Stimulated activated CD8-positive, alpha-beta memory T cell treated with anti-CD3 and anti-CD28 coated beads, Interleukin-7, amount 100 ng/mL, for 4 hours (primary cell): ENCODE measurements at places on chromosomes 2 and 18.

DNA sequence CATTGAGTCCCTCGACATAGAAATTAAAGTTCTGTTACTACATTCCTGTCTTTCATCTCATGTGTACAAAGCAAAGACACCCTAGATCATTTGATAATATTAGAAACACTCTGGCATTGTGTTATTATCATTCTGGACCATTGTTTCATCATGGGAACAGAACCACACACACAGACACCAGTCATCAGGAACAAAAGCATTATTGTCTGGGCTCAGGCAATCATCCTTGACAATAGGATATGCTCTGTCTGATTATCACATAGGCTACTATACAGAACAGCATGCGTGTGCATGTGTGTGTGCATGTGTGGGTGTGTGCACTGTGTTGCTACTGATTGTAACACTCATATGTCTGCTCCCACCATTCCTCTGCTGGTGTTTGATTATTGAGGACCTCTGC lies 242.5 kb downstream of the SH3BP4 start:
- DNase-seq: no peak

- DNase-seq: no peak
Measured at GRCh38 chr2:237208373-237209260, 122.9 kb downstream of the COPS8 start.

- no peak for DNase-seq
Measured at GRCh38 chr2:106106622-106107508, 87.2 kb downstream of the UXS1 start.

DNA sequence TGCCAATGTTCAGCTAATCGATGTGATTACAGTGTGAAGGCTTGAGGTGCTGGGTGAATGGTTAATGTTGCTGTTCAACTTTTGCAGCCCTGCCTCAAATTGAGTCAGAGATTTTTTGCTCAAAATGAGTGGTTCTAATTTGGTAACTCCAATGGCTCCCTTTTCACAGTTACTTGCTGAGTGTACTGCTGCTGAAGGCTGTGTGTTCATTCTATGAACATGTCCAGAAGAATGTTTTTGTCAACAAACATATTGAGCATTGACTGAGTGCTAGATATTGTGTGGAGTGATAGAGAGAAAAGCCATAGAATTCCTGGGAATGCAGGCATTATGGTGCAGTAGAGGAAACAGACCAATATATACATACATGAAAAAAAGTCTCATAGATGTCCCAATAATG lies 39.0 kb upstream of the TCF4 start:
- DNase-seq: no peak

DNA sequence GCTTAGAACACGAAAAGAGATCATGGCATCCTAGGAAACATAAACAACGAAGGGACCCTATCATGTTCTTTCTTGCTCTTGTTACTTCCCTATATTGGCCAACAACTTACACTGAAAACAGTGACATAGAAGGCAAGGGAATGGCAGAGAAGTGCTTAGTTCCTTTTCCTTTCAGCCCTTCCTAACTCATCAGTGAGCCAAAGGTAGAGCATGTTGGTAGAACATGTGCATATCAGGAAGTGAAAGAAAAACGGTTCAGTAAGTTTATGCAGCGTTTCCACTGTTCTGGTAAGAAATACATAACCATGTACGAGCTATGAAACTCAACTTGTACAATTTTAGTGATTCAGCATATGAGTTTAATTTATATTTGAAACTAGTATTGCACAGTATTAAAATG lies 21.7 kb downstream of the AKAIN1 start:
- DNase-seq: no peak

DNA sequence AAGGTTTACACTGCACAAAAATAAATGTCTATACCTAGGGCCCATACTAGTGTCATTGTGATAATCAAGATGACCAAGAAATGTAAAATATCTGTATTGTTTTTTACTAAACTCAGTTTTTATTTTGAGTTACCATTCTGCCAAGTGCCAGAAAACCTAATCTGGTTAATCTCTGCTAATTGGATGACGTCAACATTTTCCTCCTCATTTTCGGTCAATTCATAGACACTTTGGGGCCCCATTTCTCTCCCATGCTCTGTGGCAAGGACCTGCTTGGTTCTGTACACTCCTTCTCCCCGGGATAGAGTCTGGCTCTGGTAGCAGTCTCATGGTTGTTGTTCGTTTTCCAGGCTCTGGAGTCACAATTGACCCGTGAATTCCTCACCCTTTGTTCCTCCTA lies 186.5 kb upstream of the TCF4 start:
- DNase-seq: no peak

- no peak for DNase-seq
Measured at GRCh38 chr18:43665105-43665788, 388.0 kb upstream of the SYT4 start.

DNA sequence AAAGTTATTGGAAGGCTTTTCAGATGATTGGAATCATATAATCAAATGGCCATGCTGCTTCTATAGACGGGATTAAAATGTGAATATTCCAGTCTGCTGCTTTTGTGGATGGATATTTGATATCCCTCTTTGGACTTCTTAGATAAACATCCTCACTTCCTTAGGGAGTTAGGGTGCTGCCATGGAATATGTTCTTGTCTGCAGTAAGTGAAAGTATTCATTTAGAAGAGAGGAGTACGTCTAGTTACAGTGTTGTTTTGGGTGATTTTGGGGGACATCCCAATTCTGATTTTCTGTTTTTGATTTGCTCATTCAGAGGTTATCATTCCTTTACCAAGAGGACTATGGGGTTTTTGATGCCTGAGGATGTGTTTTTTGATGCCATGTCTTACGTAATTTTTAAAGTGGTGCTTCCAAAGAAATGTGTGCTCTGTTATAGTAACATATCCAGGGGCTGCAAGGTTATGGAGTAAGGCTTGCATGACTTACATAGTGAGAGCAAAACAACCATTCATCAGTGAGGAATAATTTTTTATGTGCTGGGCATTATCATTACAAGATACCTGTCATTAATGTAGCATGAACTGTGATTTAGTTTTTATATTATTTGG lies 33.6 kb downstream of the ASXL3 start:
- DNase-seq: no peak

- no peak for DNase-seq
Measured at GRCh38 chr2:141899740-141900139, 231.1 kb downstream of the LRP1B start.

DNA sequence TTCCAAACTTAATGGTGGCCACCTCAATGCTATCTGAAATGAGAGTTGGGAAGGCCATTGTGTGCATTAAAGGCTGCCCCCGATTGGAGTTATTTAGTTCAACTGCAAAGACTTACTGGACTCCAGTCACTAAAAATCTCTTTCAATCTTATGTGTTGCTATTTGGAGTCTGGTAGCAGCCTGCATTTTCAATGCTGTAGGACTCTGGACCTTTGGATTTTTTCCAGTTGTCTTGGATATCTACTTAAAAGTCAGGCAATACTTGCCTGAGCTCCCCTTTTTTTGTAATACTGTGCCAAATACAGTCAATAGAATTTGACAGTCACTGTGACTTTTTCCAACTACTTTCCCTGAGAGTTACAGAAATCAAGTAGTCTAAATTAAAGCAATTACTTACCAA lies 281.9 kb downstream of the TRIB2 start:
- DNase-seq: no peak

DNA sequence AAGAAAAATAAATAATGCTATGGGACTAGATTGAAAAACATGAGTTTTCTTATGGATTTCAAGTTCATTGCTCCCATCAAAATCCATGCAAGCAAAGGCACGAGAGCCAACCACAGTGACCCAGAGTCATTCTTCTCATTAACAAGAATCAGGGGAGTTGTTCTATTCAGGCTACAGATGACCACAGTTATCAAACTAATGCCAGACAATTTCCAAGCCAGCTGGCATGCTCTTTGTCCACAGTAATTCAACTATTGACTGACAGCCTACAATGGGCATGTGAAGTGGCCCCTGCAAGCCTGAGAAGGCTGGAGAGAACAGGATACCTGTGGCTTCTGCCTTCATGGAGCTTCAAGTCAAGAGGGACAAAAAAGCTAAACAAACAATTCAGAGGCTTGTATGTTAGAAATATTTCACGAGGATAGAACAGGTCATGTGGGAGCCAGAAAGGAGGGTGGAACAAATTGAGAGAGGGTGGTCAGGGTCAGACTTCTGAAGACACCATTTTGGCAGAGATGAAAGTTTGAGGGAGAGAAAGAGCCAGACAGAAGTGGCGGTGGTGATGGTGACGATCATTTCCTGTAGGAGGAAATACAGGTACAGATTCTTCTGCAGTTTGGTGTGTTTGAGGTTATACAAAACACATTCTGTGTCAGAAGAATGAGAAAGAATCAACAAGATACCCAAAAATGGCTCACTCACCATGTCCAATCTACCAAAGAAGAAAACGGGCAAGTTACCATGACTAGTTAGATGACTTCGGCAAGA lies 732.4 kb downstream of the RNF144A start:
- no peak for DNase-seq

- DNase-seq: no peak
Measured at GRCh38 chr2:70670626-70671025, 97.4 kb downstream of the ADD2 start.

DNA sequence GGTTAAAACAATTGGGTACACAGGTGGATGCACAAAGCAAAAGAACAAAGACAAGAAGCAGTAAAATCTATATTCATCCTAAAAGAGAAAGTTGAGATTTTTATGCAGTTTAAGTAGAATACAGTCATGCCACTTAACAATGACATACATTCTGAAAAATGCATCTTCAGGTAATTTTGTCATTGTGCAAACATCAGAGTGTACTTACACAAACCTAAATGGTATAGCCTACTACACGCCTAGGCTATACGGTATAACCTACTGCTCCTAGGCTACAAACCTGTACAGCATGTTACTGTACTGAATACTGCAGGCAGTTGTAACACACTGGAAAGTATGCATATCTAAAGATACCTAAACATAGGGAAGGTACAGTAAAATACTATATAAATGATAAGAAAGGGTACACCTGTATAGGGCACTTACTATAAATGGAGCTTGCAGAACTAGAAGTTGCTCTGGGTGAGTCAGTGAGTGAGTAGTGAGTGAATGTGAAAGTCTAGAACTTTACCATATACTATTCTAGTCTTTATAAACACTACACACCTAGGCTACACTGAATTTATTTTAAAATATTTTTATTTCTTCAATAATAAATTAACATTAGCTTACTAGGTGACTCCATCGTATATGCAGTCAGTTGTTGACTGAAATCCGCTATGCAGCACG lies 132.9 kb downstream of the BARD1 start:
- DNase-seq: no peak

GRCh38 chr2:26758790-26759321 lies 5.2 kb upstream of the SLC35F6 start:
- no peak for DNase-seq
